ENCODE measurements at places on chromosomes 12 and 14. TPM values are rescaled to one million over a fixed set of nuclear protein-coding genes. Genes with fewer than 3 reads are reported as not detected.

GRCh38 chr12:58918469-58918844, 1.8 kb downstream of the LRIG3 start:
- H3K4me1 ChIP-seq, result peaks cover 8% of the 10 kb centered on the region
- no peaks in the 10 kb centered on the region for H3K27me3 ChIP-seq
- H3K4me3 ChIP-seq, result peak overlapping the region; percentile 74
- no peak for DNase-seq
- H3K27ac ChIP-seq, result peak overlapping the region; percentile 97
- no peaks in the 10 kb centered on the region for H3K36me3 ChIP-seq

Gene PRH2
- not detected for total RNA-seq

Gene TTLL5
- 35.7 TPM for total RNA-seq

DNA sequence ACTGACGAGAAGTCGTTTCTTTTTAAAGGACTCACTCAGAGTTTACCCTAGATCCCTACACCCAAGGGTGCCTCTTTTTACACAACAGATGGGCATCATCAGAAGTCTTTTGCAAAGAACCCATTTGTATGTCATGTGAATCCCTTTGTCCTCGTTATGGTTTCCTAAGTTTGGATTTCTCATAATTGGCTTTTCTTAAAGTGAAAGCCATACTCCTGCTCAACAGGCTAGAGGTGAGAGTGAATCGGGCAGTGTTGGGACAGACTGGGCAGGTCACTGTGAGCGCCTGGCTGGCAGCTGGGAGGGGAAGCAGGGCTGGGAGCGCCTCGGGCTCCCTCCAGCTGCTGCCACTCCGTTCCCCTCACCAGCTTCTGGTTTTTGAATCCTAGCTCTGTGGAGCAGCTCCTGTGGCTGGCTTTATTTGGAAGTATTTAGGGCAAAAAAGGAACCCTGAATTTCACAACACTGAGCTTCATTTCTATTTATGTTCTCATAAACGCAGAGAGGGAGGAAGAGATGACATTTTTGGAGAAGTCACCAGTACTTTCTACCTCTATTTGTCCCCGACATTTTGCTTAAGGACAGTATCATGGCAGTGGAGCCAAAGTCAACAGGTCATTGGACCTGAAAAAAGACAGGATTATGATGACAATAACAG, 63.8 kb upstream of the ACTN1 start:
- H3K27me3 ChIP-seq, result no peaks in the 10 kb centered on the region
- no peaks in the 10 kb centered on the region for H3K36me3 ChIP-seq
- peak overlapping the region; percentile 76 for H3K27ac ChIP-seq
- peaks cover 16% of the 10 kb centered on the region for H3K4me1 ChIP-seq

- H3K27ac ChIP-seq, result no peak overlapping the region
- H3K4me3 ChIP-seq, result no peak overlapping the region
- no peaks in the 10 kb centered on the region for H3K27me3 ChIP-seq
- no peaks in the 10 kb centered on the region for H3K36me3 ChIP-seq
Measured at GRCh38 chr14:104135904-104136471, 2.4 kb upstream of the KIF26A start.

DNA sequence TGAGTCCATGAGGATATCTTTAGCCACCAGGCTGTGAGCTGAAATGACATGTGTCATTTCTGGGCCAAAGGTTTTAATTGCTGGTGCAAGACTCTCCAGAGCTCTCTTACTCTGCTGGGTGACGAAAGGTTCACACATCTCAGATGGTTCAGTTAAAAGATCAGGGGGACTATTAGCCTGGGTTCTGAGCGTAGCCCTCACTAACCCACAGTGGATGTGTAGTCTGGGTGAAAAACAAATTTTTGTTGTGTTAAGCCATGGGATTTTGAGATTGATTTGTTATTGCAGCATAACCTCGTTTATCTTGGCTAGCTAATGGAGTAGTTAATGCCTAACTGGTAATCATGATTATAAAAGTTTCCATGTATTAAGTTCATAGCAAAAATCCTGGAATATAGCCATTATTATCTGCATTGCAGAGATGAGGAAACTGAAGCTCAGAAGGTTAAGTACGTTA, 251.5 kb downstream of the RMST start:
- H3K36me3 ChIP-seq, result no peaks in the 10 kb centered on the region
- no peak overlapping the region for H3K27ac ChIP-seq
- DNase-seq, result no peak
- no peaks in the 10 kb centered on the region for H3K4me1 ChIP-seq
- H3K27me3 ChIP-seq, result no peaks in the 10 kb centered on the region
- no peak overlapping the region for H3K4me3 ChIP-seq

GRCh38 chr14:92439537-92440344, 73.8 kb upstream of the RIN3 start:
- H3K27ac ChIP-seq, result no peak overlapping the region
- no peaks in the 10 kb centered on the region for H3K36me3 ChIP-seq
- H3K4me1 ChIP-seq, result no peaks in the 10 kb centered on the region
- H3K27me3 ChIP-seq, result no peaks in the 10 kb centered on the region
- no peak overlapping the region for H3K4me3 ChIP-seq

DNA sequence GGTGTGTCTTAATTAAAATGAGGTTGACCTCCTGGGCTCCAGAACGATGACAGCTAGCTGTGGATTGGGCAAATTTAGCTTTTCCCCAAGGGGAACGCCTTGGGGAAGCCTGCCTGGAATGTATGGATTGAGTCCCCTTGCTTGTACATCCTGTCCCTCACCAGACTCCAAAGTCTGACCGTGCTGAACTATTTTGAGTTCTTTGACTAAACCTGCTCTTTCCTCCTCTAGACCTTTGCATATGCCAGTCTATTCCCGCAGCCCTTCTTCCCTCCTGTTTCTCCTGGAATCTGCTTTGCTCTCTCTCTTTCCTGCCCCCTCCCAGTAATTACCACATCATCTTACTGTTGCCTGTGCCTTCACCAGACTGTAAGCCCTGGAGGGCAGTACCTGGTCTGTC, 11.5 kb upstream of the KDM2B start:
- DNase-seq, result no peak
- H3K27ac ChIP-seq, result no peak overlapping the region
- H3K4me3 ChIP-seq, result no peak overlapping the region

Gene CEP170B
- 9.0 TPM for total RNA-seq
